ENCODE measurements at places on chromosomes 12 and 14.

DNA sequence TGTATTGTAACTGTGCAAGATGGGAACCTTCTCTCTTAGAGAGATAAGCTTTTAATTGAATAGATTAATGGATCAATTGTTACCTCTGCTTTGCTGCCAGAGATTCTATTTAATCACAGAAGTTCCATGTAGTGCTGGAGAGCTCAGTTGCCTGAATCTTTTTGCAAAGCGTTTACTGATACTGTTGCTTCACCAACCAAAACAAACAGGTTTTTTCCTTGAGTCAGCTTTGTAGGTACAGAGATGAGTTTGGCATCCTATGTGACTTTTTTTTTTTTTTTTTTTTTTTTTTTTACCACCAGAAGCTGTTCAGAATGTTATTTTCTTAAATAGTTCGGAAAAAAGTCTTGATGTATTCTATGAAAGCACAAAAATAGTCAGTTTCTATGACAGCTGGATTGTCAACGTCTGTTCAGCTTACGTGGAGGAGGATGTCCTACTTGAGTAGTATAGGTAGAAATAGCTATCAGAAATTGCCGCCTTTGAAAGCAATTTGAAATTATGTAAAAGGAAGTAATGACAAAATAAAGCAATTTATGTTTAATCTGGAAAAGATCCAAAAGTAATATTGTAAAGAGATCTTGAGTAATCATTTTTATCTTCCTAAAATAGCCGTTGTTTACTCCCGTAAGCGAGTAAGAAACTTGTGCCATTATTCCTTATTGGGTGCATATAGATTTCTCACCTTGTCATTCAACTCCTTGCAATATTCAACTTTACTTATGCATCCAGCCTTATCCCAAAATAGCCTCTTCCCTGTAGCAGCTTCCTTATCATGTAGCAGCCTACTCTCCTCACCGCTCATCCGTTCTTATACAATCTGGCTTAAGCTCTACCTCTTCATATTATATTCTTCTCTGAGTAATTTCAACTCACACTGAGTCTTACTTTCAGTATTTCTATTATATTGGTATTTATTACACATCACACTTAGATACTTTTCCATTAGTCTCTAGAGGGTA, 5.2 kb downstream of the LRRK2 start:
- no peak for DNase-seq

GRCh38 chr14:95289323-95290010, 30.2 kb downstream of the CLMN start:
- no peak for DNase-seq

DNA sequence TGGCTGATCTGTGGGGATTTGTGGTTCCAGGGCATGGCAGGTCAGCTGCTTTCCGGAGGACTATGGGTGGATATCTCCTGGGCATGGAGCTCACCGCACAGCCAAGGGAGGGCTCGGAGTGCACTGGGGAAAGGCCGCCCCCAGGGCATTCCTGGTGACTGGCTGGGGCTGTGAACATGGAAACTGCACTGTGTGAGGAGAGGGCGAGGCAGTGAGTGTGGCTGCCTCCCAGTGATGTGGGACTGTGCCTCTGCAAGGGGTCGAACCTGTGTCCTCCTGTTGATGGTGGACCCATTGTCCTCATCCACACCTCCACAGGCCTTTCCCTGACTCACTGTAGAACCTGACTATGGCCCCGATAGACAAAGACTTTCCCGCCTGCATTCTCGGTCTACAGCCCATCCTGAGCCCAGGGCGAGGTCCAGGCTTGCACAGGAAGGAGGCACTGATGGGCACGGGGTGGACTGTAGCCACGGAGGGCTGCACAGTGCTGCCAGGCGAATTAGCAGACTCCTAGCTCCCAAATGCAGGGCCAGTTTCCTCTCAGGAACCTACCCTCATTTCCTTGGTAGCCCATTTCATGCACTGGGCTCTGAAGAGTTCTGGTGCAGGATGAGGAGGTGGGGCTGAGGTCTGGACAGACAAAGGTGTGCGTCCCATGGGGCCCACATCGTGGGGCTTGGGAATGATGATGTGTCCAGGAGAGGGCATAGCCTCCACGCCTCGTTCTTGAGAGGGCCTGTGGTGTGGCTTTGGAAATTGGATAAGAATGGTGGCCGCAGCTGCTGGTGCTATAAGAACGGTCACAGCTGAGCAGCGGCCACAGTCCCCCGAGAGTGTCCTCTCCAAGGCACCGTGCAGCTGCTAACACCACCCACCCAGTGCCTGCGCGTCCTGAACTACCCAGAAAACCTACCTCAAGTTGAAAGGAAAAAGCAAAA, 415.1 kb downstream of the TMEM121 start:
- no peak for DNase-seq

DNA sequence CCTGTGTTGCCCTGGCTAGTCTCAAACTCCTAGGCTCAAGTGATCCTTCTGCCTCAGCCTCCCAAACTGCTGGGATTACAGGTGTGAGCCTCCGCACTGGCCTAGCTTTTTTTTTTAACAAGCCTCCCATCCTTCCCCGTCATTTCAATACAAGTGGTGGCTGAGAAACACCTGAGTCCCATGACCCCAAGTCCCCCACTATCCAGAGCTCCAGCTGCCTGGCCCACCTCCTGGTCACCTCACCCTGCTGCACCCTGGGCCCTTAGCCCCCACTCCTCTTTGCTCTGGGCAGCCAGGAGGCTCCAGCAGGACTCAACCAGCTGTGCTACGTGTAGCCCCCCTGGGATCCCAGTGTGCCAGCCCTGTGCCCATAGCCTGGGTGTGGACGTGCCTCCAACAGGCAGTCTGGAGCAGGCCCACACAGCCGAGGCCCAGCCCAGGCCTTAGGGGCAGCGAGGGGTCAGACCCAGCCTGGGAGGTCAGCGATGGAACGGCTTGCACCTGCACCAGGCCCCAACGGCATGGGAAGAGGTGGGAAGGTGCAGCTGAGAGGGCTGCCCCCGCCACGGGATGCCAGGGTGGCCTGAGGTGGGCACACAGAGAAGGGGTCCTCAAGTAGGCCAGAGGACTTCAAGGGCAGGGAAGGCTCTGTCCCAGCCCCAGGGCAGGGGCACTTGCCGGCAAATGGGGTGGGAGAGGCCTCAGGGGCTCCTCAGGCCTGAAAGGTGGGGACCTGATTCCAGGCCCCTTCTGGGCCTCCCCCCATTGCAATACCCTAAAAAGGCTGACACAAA, 6.5 kb downstream of the AHNAK2 start:
- no peak for DNase-seq

DNA sequence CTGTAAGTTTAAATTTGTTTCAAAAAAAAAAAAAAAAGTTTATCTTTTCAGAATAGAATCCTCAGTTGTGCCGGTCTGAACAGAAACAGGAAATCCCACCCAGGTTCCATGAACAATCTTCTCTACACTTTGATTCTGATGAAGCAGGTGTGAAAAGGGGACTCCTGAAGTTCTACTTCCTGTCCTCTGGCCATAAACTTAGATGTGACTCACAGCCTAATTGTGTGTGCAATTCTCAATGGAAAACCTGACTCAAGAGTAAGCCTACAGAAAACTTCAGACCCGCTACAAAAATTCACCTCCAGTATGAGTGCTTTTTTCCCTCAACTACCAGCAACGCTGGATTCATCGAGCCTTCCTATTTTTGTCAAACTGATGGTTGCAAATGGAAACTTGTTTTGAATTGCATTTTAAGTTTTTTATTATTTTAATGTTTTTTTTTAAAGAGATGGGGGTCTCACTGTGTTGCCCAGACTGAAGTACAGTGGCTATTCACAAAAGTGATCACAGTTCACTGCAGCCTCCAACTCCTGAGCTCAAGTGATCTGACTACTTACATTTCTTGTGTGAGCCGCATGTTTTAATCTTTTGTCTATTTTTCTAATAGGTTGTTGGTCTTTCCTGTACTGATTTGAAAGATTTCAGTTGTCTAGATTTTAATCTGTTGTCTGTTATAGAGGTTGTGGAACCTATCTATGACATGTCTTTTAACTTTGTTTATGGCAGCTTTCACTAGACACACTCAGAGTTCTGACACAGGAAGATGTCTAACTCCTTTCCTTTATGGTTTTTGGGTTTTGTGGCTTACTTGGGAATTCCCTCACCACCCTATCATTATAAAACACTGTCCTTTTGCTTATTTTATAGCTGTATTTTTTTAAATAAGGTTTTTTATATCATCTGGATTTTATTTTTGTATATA, 37.6 kb downstream of the ATG14 start:
- DNase-seq = peak; percentile 49

GRCh38 chr12:67358781-67359338, 89.7 kb downstream of the CAND1 start:
- DNase-seq = no peak

Data from GM20000 (cell line).